ENCODE measurements at places on chromosomes 1 and 21.

DNA sequence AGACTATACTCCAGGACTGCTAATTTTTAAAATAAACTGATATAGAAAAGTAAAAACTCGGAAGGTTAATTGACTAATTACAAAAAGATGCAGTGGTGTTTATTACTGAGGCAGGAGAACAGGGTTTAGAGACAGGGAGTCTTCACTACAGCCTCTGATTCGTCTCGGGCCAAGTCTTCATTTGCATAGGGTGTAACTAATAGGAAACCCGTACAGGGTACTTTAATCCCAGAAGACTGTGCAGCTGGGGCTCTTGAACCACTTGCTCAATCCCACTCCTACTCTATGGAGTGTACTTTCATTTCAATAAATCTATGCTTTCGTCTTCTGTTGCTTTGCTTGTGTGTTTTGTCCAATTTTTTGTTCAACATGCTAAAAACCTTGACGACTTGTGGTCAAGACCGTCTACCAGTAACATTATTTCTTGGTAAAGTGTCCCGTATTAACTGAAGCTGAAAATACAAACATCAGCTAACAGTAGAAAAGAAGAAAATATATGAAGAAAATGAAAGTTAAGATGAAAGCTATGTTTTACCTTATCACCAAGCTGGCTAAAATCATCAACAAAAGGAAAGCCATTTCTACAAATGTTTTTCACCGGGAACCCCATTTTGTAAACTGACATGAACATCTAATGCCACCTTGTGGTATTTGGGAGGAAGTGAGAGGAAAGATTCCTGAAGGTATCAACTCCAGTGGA, 8.0 kb downstream of the SDHB start:
- H3K27me3 ChIP-seq: no peaks in the 10 kb centered on the region
- H3K4me3 ChIP-seq: no peak overlapping the region
- H3K27ac ChIP-seq: peak overlapping the region; percentile 42
- DNase-seq: no peak
- H3K36me3 ChIP-seq: peaks cover 34% of the 10 kb centered on the region

GRCh38 chr1:230328342-230329015, 97.7 kb downstream of the PGBD5 start:
- DNase-seq: no peak
- H3K36me3 ChIP-seq: no peaks in the 10 kb centered on the region
- H3K27me3 ChIP-seq: peaks cover 7% of the 10 kb centered on the region
- peak overlapping the region; percentile 63 for H3K27ac ChIP-seq
- peaks cover 8% of the 10 kb centered on the region for H3K4me1 ChIP-seq
- no peak overlapping the region for H3K4me3 ChIP-seq

- peaks cover 3% of the 10 kb centered on the region for H3K27me3 ChIP-seq
- H3K36me3 ChIP-seq: no peaks in the 10 kb centered on the region
- H3K4me3 ChIP-seq: no peak overlapping the region
- H3K27ac ChIP-seq: no peak overlapping the region
Measured at GRCh38 chr1:6126028-6126427, 54.1 kb downstream of the CHD5 start.

- DNase-seq: peak; percentile 24
- peaks cover 3% of the 10 kb centered on the region for H3K36me3 ChIP-seq
- no peak overlapping the region for H3K27ac ChIP-seq
- peak overlapping the region; percentile 32 for H3K4me3 ChIP-seq
Measured at GRCh38 chr1:239458144-239458500, 71.8 kb downstream of the CHRM3 start.

GRCh38 chr1:234489007-234489697, 10.2 kb upstream of the TARBP1 start:
- H3K27me3 ChIP-seq: no peaks in the 10 kb centered on the region
- DNase-seq: no peak
- peaks cover 1% of the 10 kb centered on the region for H3K36me3 ChIP-seq
- no peak overlapping the region for H3K4me3 ChIP-seq

DNA sequence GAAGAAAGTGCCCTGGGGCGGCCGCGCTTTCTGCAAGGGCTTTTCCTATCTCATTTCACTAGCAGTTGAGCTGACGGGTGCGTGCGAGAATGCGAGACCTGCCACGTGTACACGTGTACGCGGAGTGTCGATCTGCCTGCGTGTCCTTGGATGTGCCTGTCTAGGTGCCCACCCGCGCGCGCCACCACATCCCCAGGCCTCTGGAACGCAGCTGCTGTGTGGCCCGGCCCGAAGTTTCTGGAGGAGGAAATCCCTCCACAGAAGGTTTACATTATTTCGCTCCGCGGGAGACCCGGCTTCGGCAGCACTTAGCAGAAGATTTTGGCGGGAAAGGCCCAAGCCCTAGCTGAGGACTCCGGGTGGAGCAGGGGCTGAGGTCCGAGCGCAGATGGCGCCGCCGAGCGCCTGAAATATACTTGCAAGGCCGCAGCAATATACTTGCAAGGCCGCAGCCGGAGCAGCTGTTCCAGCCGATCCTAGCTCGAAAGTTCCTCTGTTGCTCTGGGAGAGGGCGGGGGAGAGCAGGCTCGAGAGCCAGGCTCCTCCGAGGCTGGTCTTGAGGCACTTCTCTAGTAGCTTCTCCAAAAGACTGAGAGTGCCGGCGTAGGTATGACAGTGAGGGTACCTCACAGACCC, 3.9 kb downstream of the TBX15 start:
- no peak overlapping the region for H3K4me3 ChIP-seq
- peaks cover 31% of the 10 kb centered on the region for H3K4me1 ChIP-seq
- H3K27ac ChIP-seq: no peak overlapping the region
- H3K36me3 ChIP-seq: peaks cover 3% of the 10 kb centered on the region

DNA sequence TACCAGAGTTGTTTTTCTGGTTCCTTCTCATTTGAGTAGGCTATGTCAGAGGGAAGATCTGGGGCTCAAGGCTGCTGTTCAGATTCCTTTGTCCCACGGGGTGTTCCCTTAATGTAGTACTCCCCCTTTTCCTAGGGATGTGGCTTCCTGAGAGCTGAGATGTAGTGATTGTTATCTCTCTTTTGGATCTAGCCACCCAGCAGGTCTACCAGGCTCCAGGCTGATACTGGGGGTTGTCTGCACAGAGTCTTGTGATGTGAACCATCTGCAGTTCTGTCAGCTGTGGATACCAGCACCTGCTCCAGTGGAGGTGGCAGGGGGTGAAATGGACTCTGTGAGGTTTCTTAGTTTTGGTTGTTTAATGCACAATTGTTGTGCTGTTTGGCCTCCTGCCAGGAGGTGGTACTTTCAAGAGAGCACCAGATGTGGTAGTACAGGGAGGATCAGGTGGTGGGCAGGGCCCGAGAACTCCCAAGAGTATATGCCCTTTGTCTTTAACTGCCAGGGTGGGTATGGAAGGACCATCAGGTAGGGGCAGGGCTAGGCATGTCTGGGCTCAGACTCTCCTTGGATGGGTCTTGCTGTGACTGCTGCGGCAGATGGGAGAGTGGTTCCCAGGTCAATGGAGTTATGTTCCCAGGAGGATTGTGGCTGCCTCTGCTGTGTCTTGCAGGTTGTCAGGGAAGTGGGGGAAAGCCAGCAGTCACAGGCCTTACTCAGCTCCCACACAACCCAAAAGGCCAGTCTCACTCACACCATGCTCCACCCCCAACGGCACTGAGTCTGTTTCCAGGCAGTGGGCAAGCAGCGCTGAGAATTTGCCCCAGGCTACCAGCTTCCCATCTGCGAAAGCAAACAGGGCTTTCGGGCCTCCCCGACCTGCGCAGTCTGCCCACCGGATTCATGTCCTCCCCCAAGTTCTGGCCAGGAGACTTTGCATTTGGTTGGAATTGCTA, 64.2 kb downstream of the SERINC2 start:
- H3K36me3 ChIP-seq: no peaks in the 10 kb centered on the region
- H3K4me1 ChIP-seq: peaks cover 3% of the 10 kb centered on the region
- no peak overlapping the region for H3K4me3 ChIP-seq
- no peak for DNase-seq
- H3K27me3 ChIP-seq: peaks cover 4% of the 10 kb centered on the region

DNA sequence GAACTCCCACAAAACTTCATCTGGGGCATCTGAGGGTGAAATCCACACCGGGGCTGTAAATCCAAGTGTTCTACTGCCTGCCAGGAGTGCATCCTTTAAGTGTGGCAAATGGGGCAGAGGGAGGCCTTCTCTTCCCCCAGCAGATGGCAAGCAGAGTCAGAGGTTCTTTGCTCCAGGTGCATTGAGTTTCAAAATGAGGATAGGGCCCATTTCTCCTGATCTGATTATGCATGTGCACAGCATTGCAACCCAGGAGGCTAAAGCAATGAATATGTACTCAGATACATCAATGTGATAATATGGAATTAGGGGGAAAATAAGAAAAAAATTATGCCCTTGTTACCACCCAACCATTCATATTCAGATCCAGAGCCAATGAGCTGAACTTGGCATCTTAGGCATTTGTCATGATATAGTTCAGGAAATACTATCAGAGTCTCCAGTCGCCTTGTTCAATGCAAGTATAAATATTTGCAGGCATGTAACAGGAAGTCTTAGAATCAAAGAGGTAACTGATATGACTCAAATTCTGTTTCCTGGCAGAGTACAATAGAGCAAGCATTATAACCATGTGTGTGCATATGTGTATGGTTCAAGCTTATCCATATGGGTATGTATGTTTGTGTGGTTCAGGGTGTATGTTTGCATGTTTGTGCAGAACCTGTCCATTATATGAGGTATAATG, 473.8 kb upstream of the PKN2 start:
- no peaks in the 10 kb centered on the region for H3K36me3 ChIP-seq
- DNase-seq: no peak
- H3K4me3 ChIP-seq: no peak overlapping the region

DNA sequence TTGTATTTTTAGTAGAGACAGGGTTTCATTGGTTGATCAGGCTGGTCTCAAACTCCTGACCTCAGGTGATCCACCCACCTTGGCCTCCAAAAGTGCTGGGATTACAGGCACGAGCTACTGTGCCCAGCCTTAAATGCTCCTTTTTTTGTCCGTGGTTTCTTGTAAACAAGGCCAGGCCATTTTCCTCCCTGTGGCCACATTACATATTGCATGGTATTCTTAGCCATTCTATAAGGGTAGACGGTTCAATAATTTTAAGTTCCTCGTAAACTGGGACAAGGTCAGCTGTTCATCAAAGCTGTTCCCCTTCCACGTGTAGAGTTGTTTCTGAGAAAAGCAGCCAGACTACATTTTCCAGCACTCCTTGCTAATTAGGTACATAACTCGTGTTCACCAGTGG, 10.3 kb upstream of the LUZP1 start:
- peaks cover 19% of the 10 kb centered on the region for H3K27me3 ChIP-seq
- no peak overlapping the region for H3K4me3 ChIP-seq
- DNase-seq: no peak
- no peak overlapping the region for H3K27ac ChIP-seq
- H3K4me1 ChIP-seq: peaks cover 12% of the 10 kb centered on the region

DNA sequence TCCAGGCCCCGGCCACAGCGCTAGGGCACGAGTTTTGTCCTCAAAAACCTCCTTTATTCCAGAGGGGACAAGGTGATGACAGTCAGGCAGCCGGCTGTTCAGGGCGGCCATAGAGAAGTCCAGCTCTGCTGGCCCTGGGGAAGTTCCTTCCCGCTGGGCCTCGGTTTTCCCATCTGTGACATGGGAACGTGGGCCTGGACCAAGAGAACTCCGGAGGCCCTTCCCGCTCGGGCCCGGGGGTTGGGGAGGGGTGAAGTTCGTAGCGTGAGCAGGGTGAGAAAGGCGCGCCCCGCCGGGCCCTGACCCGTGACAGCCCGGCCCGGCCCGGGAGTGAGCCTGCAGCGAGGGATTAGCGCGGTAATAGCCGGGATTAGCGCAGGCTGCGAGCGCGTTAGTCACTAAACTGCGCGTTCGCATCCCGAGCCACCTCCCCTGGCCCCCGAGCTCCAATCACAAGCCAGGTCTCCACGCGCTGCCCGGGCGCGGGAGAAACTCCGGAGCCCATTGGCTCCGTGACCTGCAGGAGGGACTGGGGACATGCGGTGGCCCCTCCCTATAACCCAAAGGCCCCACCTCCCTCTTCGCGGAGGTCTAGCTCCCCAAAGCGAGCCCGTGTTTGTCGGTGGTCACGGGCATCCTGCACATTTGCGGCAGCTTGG, 29.8 kb upstream of the PADI2 start:
- H3K27me3 ChIP-seq: peaks cover 35% of the 10 kb centered on the region
- H3K36me3 ChIP-seq: no peaks in the 10 kb centered on the region
- no peak overlapping the region for H3K27ac ChIP-seq

GRCh38 chr21:43333298-43334062, 93.5 kb downstream of the SIK1 start:
- no peak overlapping the region for H3K4me3 ChIP-seq
- DNase-seq: no peak
- no peak overlapping the region for H3K27ac ChIP-seq
- no peaks in the 10 kb centered on the region for H3K36me3 ChIP-seq

DNA sequence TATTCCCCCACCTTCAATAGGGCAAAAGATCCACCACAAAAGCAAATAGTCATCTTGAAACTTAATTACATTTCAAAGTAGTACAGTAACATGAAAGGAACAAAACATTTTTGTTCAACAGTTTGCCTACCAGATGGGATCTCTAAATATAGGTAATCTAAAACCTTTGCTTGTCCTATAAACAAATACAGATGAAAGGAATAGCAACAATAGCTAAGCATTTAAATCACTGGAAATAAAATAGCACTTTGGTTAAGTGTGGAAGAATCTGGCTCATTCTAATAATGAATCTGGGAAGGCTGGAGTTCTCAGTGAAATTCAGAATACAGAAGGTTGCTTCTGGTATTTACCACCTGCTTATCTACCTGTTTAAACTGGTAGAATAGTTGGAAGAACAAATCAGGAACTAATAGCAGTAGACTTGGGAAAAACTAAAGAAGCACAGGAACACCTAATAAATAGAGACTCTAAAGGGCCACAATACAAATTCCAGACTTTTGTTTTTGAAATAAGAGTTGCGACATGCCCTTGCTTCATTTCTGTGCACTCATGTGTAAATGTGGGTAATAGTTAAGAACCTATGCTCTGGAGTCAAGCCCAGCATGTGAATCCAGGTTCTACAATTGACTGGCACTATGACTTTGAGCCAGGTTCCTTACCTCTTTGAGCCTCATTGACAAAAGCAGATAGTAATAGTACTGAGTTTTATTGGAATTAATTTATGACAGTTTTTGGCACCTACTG, 2.3 kb upstream of the LYPLAL1 start:
- H3K4me1 ChIP-seq: peaks cover 31% of the 10 kb centered on the region
- DNase-seq: no peak
- no peak overlapping the region for H3K4me3 ChIP-seq
- peaks cover 13% of the 10 kb centered on the region for H3K36me3 ChIP-seq

DNA sequence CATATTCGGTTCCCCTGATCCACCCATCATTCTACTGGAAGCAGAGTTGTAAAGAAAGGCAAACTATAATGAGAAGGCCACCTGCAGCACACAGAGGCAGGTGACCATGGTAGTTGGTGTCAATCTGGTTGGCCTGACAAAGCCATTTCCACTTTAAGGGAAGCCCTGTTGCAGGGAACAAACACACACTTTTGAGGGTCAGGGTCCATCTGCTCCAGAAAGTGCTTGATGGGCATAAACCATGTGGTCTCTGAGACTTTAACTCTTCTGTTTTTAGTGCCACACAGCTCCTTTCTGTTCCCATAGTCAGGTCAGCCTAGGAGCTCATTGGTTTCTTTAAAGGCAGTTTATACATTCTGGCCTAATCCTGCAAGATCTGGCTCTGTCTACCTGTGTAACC, 17.5 kb upstream of the BOLA1 start:
- no peak overlapping the region for H3K4me3 ChIP-seq
- H3K27ac ChIP-seq: no peak overlapping the region
- H3K36me3 ChIP-seq: peaks cover 2% of the 10 kb centered on the region
- no peak for DNase-seq
- peaks cover 28% of the 10 kb centered on the region for H3K4me1 ChIP-seq

- H3K4me1 ChIP-seq: peaks cover 3% of the 10 kb centered on the region
- no peak overlapping the region for H3K4me3 ChIP-seq
- peaks cover 22% of the 10 kb centered on the region for H3K27me3 ChIP-seq
- H3K27ac ChIP-seq: no peak overlapping the region
- H3K36me3 ChIP-seq: no peaks in the 10 kb centered on the region
Measured at GRCh38 chr1:20574686-20575540, 14.0 kb upstream of the CDA start.

All from activated CD4-positive, alpha-beta T cell treated with anti-CD3 and anti-CD28 coated beads for 36 hours (primary cell).